ENCODE measurements at places on chromosomes 12 and 14.

GRCh38 chr12:45737638-45738037, 8.1 kb downstream of the ARID2 start:
- no peak for DNase-seq

- DNase-seq, result no peak
Measured at GRCh38 chr12:66240096-66240820, 51.2 kb downstream of the IRAK3 start.

DNA sequence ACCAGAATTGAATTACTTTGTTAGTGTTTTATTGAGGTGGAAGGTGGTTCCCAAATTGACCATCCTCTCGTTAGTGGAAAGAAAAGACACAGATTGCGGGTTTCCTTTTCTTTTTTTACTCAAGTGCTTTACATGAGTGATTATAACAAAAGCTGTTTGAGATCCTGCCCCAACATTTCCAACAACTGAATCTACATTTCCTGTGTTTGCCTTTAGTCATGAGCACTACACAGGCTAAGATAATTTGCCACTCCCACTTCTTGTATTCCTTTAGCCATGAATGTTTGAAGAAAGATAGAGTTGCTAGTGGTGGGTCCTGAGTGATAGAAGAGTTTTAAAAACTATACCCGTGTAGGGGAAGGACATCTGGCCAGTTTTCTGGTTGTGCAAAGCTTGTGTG, 16.0 kb downstream of the RERGL start:
- DNase-seq, result no peak

- DNase-seq, result no peak
Measured at GRCh38 chr12:38123566-38124246, 192.9 kb upstream of the ALG10B start.
